ENCODE measurements at places on chromosomes 6 and 20.

GRCh38 chr6:146056506-146056905 lies 27.6 kb downstream of the GRM1 start:
- DNase-seq: no peak

DNA sequence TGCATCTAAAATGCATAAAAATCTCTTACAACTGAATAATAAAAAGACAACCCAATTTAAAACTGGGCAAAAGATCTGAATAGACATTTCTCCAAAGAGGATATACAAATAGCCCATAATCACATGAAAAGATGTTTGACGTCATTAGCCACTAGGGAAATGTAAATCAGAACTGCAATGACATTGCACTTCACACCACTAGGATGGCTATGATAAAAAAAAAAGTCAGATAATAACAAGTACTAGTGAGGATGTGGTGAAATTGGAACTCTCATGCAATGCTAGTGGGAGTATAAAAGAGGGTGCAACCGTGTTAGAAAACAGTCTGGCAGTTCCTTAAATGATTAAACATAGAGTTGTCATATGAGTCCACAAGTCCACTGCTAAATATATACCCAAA lies 24.3 kb upstream of the TBX18 start:
- DNase-seq: no peak

DNA sequence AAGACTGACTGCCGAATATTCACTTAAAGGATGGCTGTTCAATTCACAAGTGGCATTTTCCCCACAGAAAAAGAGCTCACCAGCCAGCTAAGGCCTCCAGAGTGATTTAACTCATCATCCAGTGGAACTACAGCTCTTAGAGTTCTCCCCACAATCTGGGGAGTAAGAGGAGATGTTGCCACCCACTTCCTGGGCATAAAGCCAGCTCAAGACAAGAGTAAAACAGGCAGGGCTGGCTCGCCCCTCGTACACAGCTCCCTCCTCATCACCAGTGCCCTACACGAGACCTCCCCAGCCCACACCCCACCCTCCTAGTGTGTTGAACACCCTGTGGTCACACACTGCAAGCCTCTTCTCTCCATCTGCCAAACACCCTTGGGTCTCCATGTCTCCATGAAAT lies 47.2 kb upstream of the IPCEF1 start:
- DNase-seq: no peak

DNA sequence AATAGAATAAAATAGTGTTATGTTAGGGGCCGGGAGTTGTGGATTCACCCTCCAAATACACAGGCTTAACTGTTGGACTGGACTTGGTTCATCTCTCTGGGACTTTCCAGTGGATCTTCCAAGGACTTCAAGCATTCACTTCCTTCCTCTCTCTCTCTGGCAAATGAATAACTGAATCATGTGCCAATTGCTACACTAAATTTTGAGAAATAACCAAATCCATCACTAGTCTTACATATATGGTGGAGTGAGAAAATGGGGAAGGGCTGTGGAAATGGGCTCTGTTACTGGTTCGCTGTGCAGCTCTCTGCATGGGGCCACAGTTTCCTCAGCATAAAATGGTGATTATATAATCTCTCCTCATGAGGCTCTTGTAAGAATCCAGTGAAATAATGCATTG lies 6.8 kb upstream of the KIAA1755 start:
- DNase-seq: no peak

GRCh38 chr6:147970970-147971369 lies 371.7 kb upstream of the SASH1 start:
- DNase-seq: no peak

GRCh38 chr20:13105864-13106457 lies 97.2 kb downstream of the SPTLC3 start:
- no peak for DNase-seq

- DNase-seq: no peak
Measured at GRCh38 chr6:105099371-105099770, 80.4 kb downstream of the POPDC3 start.

DNA sequence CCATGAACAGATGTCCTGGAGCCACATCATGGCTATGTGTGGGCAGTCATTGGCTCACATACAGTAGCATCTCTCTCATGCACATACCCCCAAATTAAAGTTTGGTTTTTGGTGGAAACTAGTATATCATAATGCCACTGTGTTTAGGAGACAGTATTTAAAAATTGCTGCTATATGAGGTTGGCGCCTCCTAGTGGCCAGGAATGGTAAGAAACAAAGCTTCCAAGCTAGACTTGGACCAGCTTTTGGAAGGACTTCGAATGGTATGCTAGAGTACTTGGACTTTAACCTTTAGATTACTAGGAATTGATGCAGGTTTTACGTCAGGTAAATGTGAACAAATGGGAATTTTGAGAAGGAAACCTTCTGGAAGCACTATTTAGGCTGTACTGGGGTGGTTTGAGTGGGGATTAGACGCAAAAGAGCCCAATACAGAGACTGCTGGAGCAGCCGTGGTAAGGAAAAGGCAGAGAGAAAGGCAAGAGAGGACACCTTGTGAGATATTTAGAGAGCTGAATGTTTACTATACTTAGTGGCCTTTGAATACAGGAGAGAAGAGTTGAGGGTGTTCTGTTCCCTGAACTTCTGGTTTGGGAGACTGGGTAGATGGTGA lies 23.8 kb downstream of the PRSS35 start:
- DNase-seq: no peak

DNA sequence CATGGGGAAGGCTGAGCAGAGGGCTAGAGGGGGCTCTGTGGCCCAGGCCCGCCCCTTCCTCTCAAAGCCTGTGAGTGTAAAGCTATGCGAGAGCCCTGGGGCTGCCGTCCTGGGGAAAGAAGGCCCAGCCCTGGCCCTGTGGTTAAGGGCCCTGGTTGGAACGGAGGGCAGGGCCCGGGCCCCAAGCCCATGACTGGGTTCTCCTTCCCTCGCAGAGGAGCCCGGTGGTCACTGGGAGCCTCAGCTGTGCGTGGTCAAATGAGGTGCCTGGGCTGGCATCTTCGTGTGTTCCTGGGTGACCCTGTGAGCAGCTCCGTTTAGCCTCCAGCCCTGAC lies 56.0 kb downstream of the SMOC2 start:
- DNase-seq: no peak

GRCh38 chr20:38805958-38806854 lies 709 bp downstream of the PPP1R16B start:
- peak; percentile 71 for DNase-seq

GRCh38 chr6:69349771-69350170 lies 447.0 kb downstream of the LMBRD1 start:
- no peak for DNase-seq

DNA sequence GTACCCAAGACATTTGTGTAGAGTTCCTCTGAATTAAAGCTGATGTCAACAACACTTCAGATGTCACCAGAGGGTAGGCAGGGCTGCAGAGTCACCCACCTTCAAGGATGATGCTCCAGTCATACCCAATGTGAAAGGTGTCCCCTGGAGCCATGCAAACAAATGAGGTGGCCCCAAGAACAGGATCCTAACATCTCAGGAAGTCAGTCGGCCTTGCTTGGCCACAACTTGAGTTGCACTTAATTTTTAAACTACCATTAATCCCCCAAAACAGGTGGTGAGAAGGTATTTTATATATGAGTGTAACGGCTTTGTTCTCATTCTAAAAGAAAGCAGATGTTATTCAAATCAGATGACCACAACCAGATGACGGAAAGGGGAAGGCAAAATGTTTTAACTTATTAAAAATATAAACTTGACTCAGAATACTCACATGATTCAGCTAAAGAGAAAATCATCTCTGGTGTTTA lies 21.1 kb upstream of the SERPINB1 start:
- no peak for DNase-seq

DNA sequence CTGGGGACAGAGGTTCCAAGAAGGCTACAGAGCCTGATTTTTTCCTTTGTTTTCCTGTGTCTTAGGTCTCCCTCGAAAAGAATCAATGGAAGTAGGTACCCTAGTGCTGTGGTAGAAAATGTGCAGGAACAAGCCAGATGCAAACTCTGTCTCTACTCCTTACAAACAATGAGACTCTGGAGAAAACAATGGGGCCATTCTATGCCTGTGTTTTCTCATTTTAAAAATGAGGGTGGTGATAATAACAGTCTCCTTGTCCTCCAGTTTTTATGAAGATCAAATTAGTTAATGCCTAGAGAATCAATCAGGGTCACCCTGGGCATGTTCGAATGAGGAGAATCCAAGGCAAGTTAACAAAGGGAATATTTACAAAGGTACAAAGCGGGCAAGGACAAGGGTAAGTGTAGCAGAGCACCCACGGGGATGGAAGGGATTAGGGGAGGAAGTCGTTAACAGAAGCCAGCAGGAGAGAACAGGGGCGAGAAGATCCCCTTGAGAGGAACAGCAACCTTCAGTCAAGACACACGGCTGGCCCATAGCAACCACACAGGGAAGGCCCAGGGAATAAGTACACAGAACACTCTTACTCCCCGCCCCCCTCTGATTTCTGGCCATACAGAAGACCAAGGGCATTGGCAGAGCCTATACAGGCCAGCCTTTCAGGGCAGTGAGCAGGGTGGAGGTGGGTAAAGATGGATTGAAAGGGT lies 342.8 kb downstream of the PTPRT start:
- DNase-seq: no peak

DNA sequence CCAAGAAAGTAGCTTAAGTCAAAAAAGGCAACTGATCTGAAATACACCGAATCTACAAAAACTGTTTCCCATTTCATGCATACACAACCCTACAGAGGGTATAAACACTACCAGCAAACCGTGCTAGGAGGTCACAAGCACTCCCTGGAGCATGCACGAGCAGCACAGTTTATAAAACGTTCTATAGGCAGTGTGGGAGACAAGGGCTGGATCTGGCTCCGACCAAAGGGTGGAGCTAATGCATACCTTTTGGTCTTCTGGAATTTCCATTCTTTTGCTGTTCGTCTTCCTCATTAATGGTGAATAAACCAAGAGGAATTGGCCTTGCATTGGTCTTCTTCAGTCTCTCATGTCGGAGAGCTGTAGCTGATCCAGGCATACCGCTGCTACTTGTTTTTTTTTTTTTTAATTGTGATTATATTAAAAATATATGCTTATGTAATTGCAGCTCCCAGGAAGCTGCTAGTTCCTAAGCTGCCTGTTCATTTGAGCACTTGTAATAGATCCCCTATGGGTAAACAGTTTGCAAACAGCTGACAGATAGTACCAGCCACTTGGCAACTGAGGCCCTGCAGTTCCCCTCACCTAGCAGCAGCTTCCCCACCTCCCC lies 24.5 kb downstream of the MAP7 start:
- no peak for DNase-seq

GRCh38 chr20:21020659-21021471 lies 85.3 kb downstream of the LINC00237 start:
- no peak for DNase-seq

- no peak for DNase-seq
Measured at GRCh38 chr6:75613056-75613501, 11.4 kb downstream of the SENP6 start.

- DNase-seq: no peak
Measured at GRCh38 chr6:19135706-19136105, 701.5 kb upstream of the ID4 start.

- no peak for DNase-seq
Measured at GRCh38 chr6:43491750-43492661, 14.6 kb downstream of the TJAP1 start.

Data from mesenteric fat pad (tissue), 1 donor.